ENCODE measurements at places on chromosomes 2 and 18. TPM values are rescaled to one million over a fixed set of nuclear protein-coding genes. Genes with fewer than 3 reads are reported as not detected.

STK25 gene
- 110 TPM for total RNA-seq

HOXD1 gene
- not detected for total RNA-seq

KCNG3 gene
- total RNA-seq: not detected

MPP4 gene
- total RNA-seq: not detected

CDH2 gene
- total RNA-seq: 0.05 TPM

NTSR2 gene
- total RNA-seq: not detected

PROKR1 gene
- not detected for total RNA-seq

REG3G gene
- not detected for total RNA-seq

INO80D gene
- total RNA-seq: 29.5 TPM

RUFY4 gene
- total RNA-seq: 1.3 TPM

APCDD1 gene
- total RNA-seq: not detected

KCNK3 gene
- total RNA-seq: not detected

REG1A gene
- total RNA-seq: not detected

GRHL1 gene
- total RNA-seq: 1.0 TPM

MBD2 gene
- total RNA-seq: 151 TPM

PLGLB1 gene
- not detected for total RNA-seq

TMEM163 gene
- 0.30 TPM for total RNA-seq

DQX1 gene
- total RNA-seq: 1.1 TPM

POTEI gene
- not detected for total RNA-seq

ESPNL gene
- 0.14 TPM for total RNA-seq

PROC gene
- total RNA-seq: not detected

ANXA4 gene
- 94.6 TPM for total RNA-seq

HOXD12 gene
- not detected for total RNA-seq

SLC38A11 gene
- total RNA-seq: not detected

ERFE gene
- 0.11 TPM for total RNA-seq

AGXT gene
- not detected for total RNA-seq

C2orf80 gene
- total RNA-seq: not detected

CYBRD1 gene
- 2.7 TPM for total RNA-seq

ADD2 gene
- total RNA-seq: 4.0 TPM

ICOS gene
- 40.9 TPM for total RNA-seq

CIB4 gene
- not detected for total RNA-seq

SH3BP4 gene
- total RNA-seq: not detected

Measured in T-helper 2 cell treated with Interferon-gamma antibody and Interleukin-4, amounts not matched to agents 100 ng/mL and 5 ng/mL, for 36 hours (primary cell).